ENCODE measurements at places on chromosomes 16 and 17.

DNA sequence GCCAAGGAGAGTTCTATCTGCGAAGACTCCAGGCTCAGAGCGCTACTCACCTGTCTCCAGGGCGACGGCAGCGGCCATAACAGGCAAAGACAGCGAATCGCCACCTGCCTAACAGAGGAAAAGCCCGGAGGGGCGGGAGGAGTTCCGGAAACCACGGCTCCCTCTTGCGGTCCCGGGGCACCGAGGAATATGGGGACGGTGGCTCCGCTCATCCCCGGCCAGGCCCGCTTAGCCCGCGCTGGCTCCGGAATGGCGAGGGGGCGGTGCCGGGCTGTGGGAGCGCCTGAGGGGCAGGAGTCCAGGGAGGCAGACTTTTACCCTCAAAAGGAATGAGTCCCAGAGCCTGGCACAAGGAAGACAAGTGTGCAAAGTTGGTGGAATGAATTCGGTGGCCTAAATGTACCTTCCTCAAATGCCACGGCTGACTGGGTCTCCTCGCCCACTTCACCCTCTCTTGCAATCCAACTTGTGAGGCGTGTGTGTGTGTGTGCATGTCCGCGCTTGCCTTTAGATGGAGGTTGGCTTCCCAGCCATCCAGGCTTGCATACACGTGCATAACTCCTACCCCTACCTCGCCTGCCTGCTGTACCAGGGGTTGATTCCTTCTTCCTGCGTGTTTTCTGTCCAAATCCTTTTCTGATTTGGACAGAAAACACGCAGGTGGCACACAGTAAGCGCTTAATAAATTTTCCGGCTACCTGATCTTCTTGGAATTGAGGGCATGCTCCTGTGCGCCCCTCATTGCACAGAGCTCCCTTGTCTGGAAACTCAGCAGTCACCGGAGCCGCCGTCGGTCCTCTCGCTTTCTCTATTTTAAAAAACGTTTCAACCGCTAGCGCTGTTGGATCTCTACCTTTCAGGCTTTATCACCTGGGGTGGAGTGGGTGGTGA, 3.5 kb downstream of the C17orf100 start:
- no peak for DNase-seq

DNA sequence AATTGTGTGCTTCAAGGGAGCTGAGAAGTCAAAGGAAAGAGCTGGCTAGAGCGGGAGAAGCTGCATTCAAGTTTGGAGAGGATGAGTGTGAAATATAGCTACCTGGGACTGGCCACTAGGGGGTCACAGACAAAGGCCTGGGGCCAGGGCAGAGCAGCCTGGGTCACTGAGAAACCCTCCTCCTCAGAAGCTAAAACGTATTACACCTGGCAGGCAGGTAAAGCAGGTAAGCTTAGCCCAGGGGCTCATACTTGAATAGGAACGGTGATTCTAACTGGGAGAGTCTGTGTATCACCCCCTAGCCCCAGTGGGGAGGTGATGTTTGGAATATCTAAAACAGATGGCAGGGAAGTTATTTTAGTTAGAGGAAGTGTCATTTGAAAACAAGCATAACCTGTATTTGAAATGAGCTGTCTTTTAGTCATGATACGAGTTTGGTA, 6.8 kb downstream of the KRT37 start:
- DNase-seq = no peak

DNA sequence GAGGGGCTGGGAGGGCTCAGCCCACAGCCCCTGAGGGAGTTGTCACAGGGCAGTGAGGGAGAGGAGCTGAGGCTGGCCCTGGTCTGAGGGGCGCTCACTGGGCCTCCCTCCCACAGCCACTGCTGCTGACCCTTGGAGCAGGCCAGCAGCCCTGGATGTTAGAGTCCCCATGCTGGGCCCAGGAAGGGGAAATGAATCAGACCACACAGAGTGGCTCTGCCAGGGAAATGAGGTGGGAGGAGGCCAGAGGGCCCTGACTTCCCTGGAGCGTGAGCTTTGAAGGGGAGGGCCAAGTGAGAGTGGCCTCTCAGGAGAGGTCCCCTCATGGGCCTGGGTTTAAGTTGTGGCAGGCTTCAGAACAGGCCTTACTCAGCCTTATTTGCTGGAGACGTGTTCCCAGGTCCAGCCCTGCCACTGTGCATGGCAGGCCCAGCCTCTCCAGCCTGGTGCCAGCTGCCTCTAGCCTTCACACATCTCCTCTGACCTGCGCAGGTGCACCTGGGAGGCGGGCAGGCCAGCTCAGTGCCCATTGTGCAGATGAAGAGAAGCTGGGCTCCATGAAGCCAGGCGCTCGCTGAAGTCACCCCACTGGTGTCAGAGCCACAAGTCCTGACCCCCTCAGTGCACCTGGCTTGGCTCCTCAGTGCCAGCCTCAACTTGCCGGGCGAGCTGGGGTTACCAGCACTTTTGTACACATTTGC, 15.4 kb downstream of the GPT2 start:
- peak; percentile 47 for DNase-seq

DNA sequence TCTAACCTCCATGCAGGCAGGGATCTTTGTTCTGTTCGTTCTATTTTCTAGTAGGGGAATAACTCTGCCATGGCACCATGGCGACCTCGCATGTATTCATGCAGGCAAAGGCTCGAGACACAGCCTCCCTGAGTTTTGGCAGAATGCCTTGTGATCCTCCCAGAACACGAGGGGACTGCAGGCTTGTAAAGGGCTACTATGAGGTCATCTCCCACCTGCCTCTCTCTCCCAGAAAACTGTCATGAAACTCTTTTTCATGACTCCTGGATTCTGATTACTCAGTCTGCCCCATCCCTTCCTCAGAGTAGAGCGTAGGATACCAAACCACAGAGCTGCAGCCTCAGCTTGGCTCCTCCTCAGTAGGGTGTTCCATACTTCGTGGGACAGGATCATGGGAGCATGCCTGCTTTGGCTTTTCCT, 64.3 kb downstream of the IGF2BP1 start:
- DNase-seq = no peak

DNA sequence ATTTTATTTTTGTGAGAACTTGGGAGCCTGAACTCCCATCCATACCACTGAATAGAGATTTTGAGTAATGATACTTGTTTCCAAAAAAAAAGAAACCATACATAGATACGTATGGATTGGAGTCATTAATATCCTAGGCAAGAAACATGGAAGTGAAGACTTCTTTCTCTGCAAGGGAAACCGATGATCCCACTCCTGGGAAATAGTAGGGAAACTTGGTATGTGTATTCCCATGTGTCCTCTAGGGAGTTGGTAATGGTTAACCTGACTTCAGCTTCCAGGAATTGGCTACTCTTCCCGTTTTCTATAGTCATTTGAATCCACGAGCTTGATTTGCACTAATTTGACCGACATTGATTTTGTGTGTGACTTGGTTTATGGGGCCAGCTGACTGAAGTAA, 5.4 kb downstream of the FUS start:
- no peak for DNase-seq

DNA sequence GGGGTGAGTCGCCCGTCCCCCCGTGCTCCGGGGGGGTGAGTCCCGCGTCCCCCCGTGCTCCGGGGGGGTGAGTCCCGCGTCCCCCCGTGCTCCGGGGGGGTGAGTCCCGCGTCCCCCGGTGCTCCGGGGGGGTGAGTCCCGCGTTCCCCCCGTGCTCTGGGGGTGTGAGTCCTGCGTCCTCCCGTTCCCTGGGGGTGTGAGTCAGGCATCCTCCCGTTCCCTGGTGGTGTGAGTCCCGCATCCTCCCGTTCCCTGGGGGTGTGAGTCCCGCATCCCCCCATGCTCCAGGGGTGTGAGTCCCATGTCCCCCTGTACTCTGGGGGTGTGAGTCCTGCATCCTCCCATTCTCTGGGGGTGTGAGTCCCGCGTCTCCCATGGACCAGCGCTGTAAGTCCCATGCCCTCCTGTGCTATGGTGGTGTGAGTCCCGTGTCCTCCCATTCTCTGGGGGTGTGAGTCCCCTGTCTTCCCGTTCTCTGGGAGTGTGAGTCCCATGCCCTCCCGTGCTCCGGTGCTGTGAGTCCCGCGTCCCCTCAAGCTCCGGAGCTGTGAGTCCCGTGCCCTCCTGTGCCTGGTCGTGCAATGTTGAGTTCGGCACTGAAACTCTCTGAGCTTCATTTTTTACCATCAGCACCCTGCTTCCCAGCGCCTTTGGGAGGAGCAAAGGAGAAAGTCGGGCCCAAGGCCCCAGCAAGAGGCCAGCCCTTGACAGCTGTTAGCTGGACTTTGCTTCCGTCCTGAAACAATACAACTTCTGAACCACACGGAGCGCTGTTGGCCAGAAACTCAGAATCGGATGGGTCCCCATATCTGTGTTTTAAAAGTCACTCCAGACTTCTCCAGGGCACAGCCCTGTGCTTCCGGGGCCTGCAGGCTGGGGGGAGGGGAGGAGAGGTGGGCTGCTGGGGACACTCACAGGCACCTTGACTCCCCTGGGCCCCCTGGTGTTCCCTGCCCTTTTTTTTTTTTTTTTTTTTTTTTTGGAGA, 11.5 kb upstream of the ZC3H18 start:
- DNase-seq = peak; percentile 57

DNA sequence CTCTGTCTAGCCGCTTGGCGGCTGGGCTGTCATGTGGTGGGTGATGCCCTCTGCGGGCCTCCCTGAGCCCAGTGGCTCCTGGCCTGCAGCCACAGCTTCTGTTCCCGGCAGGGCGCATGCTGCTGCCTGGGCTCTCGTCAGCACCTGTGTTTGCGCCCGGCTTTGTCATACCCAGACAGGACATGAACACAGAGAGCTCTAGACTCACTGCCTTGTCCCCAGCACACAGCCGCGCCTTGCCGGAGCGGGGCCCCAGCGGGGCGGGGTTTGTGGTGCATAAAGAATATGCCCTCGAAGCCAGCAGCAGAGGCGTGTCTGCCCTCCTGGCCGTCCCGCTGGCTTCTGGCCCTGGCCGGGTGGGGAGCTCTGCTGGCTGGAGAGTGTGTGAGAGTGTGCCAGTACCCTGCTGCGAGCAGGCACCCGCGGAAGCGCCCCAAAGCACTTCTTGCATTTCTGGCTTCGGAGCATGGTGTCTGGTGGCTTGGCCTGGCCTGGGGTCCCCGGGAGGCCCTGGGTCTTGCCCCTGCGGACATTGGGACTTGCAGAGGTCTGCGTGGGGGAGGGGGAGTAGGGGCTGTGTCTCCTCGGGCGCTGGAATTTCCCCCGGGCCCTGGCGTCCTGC, 14.4 kb downstream of the ASPSCR1 start:
- DNase-seq = peak; percentile 61

DNA sequence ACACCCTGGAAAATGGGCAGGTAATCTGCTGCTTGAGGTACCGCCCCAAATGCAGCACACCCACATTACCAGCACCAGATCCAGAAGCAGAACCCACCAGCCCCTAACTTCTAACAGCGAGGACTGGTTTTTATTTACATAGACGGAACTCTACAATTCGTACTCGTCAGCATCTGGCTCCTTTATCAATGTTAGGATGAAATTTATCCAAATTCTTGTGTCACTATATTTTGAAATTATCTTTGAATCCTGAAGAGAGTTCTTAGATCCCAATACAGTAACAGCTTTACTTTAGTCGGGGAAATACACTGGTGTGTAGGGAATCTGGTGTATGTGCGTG, 332 bp upstream of the ALG1 start:
- DNase-seq = no peak

DNA sequence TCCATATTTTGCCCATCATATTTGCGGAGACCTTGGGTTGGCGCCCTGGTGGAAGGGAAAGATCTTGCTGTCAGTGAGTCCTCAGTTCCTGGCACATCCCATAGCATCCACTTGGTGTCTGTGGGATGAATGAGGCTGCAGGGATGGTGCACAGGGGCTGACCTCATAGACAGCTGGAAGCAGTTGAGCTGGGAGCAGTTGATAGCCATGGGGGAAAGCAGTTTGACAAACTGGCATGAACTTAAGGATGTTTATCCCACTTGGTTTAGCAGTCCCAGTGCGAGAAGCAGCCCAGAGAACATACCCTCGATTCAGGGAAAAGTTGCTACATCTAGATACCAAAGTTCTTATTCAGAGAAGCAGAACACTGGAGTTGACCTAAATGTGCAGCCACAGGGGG, 80.7 kb downstream of the SNX29 start:
- peak; percentile 38 for DNase-seq

GRCh38 chr16:81885976-81886586, 107.0 kb downstream of the PLCG2 start:
- peak; percentile 39 for DNase-seq

DNA sequence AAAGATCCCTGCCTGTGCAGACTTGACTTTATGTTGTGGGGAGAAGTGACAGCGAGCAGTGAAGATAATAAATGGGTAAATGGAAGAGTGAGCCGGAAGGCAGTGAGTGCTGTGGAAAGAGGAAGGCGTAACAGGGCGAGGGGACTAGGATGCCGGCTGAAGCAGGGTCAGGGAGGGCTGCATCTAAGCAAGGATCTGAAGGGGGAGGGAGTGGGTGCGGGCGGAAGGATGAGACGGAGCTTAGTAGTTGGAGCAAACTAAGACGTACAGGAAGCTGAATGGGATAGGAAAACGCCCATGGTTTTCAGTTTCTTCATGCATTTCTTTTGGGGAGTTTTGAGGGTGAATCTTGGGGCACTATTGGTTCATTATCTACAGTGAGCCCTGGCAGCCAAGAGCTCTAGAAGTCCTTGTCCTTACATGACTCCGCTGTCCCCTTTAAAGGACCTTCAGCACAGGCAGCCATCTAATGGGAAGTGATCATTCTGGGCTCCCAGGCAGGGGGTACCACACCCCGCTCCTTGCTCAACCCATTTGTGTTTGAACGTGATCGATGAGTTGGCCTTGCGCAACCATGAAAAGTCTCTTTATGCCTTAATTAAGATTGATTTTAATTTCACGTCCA, 10.4 kb upstream of the NAT9 start:
- DNase-seq = no peak

- DNase-seq = no peak
These were observed 74.6 kb downstream of the TMC6 start for GRCh38 chr17:78053777-78054468.

- DNase-seq = no peak
These were observed 36.6 kb upstream of the RBFOX3 start for GRCh38 chr17:79647456-79647915.

DNA sequence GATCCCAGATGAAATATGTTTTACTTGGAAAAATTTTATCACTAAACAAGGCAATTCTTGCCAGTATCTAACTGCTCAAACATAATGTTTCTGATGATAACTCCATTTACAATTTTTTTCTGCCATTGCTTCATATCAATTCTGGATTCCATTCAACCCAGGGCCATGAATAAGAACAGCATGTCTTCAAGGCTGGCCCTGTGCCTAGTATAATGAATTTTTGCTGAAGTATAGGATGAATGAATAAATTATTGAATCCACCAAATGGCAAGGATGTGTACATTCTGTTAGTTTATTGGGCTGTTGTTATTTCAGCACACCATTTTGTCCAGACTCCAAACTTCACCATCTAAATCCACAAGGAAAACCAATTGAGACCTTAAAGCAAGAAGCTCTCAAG, 414.7 kb downstream of the HS3ST3B1 start:
- DNase-seq = no peak

- no peak for DNase-seq
These were observed 10.3 kb upstream of the NOL11 start for GRCh38 chr17:67707442-67707841.

DNA sequence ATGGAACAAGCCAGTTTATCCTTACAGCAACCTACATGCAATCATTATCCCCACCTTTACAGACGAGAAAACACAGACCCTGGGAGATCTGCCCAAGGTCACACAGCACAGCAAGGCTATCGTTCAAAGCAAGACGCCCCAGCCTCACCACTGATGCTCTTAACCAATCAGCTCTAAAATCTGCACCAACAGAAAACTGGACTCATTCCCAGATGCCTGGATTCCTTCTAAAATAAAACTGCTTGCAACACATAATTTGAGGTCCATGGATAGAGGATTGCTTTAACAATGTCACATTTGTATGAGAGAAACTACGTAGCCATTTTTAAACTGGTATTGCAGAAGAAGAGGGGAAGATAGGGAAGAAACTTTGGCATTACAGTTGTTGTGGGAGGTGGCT, 6.8 kb downstream of the COTL1 start:
- no peak for DNase-seq

All from EL (cell line).